ENCODE measurements at places on chromosomes 11 and 22.

GRCh38 chr22:43377896-43378704 is 33.7 kb upstream of the MPPED1 start:
- DNase-seq: peak; percentile 86

DNA sequence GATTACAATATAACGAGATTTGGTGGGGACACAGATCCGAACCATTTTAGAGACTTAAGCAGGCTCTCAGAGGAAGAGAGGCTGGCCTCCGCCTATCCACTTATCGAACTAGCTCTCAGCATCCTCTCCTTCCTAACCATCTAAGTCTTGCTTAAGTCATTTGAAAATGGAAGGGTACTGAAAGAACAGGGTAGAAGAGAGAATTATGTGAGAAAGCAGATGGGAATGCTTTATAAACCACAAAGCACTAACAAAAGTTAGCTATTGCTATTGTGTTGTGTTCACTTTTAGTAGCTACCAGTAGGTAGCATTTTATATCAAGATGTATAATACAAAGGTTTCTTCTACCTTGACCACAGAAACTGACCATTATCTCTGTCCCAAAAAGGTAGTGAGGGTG is 153.4 kb upstream of the CADM1 start:
- DNase-seq: peak; percentile 53

- peak; percentile 21 for DNase-seq
Measured at GRCh38 chr22:26236991-26237390, 67.7 kb downstream of the SEZ6L start.

- DNase-seq: peak; percentile 63
Measured at GRCh38 chr22:26362471-26362870, 66.6 kb upstream of the ASPHD2 start.

GRCh38 chr11:43904742-43905535 is 24.3 kb downstream of the ALKBH3 start:
- no peak for DNase-seq

DNA sequence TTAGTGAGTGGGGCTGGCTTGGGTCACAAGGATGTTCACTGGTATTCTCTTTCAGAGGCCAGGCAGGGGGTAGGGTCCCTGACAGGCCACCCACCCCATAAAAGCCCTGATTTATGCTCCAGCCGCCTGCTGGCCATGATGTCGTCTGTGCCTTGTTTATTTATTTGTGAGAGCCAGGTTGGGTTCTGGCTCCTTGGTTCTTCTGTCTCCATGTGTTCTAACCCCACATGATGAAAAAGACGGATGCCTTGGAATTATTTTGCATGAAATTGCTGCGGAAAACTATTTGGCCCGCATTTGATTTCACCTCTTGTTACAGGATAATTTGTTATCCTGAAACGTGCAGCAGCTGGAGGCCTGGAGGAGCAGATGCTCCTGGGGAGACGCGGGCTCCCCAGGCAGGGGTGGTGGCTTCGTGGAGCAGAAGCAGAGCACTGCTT is 46.3 kb upstream of the WNT11 start:
- no peak for DNase-seq

- DNase-seq: no peak
Measured at GRCh38 chr11:126354631-126355323, 709 bp upstream of the ST3GAL4 start.

DNA sequence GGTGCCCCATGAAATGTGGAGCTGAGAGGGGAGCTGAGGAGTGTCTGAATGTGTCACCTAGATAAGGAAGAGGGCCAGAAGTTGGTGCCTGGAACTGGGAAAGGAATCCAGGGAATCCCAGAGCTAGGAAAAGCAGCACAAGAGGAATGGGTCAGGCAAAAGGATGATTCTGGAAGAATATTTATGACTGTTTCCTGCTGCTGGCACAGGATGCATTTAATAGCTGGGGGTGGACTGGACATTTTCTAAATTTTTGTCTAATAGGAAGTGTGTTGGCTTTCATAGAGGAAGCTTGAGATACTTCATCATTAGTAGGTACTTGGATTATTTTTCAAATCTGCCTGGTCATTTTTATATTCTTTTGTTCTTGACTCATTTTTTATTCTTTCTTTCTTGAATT is 17.4 kb upstream of the MRGPRX2 start:
- no peak for DNase-seq

- no peak for DNase-seq
Measured at GRCh38 chr22:23164091-23164490, 16.2 kb upstream of the BCR start.

DNA sequence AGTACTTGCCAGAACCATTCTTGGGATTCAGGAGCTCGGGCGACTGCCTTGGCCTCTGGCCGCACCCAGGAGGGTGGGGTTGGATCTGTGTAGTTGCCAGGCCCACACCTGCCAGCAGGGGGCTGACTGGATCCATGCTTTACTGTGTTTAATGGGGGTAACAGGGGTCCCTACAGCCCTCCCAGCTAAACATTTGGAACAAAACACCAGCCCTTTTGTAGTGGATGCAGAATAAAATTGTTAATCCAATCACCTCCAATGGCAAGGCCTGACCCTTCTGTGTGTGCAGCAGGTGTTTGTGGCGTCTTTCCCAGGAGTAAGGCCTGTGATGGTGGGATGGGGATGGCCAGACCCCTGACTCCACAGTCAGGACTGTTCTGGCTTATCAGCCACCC is 22.5 kb downstream of the SUN2 start:
- no peak for DNase-seq

DNA sequence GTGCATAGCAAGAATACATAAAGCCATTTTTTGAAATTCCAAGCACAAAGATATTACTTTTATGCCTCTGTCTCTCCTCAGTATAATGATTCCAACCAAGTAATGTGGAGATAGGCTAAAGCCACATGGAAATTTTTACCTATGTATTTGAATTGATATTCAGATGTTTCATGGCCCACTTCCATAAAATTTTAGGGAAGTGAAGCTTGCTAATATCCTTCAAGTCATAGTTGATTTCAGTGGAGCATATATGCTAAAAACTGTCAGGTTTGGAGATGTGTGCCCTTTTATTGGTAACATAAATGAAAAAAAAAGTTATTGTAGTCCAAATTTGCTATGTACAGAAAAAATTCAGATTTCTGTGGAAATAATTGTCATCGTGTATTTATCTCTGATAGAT is 12.3 kb downstream of the MS4A4E start:
- DNase-seq: no peak

- peak; percentile 99 for DNase-seq
Measured at GRCh38 chr11:86483940-86484794, 109.5 kb downstream of the CCDC81 start.

DNA sequence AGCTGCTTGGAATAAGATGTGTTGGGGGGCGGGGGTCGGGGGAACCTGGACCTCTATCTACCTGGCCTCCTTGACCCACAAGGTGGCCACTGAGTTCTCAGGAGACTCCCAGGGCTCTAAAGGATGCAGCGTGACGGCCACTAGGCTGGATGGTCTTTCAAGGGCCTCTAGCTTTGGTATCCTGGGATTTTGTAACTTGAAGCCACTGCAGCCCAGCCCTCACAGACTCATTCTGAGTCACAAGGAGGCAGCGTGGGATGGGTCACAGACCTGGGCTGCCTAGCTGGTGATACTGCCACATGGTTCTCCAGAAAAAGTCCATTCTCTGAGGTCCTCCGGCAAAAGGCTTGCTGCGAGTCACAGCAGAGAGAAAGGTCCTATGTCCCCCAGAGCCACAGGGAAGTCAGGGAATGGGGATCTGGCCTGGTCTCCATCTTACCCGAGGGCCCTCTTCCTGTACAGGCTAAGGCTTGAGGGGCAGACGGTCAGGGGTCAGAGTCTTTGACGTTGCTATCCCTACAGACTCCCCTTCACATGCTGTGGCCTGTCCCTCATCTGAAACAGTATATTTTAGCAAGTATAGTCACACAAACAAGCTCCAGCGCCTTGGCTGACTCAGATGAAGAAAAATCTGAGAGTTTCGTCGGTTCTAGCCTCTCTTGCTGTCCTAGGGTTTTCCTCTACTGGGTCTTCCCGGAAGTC is 52.4 kb downstream of the KCNC1 start:
- peak; percentile 81 for DNase-seq

DNA sequence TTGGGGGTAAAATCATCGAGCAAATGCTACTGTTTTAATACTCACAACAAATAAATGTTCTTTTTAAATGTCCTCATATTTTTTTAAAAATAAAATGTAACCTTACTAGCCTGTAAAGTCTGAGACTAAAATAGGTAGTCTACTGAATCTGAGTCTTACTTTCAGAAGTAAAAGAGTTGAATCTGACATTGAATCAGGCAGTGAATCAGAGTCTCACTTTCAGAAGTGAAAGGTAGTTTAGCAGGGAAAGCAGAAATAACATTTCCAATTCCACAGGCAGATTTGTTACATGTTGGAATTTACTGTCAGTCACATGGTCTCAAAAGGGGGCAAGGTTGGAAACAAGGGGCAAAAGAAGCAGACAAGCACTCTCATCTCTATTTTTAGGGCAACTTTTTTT is 143.0 kb downstream of the ELP4 start:
- no peak for DNase-seq

DNA sequence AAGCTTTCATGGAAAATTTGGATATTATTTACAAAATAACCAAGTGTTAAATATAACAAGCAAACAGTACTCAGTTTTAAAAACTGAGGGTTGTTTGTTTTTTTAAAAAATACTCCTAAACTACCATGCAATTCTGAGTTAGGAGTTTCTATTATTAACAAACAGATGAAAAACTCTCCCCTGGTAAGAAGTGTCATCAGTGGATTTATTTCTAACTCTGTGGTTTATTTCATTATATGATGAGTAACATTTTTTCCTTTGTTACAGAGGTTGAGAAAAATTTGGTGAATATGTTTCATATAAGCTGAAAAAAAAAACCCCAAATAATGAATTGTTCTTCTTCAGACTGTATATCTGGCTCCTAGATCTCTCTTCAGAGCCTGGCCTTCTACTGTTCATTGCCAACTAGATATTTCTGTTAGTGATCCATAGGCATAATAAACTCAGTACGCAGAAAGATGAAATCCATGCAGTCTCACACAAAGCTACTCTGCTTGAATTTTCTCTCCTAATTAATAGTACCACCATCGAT is 29.4 kb upstream of the PDE3B start:
- no peak for DNase-seq

- no peak for DNase-seq
Measured at GRCh38 chr11:13105237-13105844, 96.2 kb downstream of the RASSF10 start.

DNA sequence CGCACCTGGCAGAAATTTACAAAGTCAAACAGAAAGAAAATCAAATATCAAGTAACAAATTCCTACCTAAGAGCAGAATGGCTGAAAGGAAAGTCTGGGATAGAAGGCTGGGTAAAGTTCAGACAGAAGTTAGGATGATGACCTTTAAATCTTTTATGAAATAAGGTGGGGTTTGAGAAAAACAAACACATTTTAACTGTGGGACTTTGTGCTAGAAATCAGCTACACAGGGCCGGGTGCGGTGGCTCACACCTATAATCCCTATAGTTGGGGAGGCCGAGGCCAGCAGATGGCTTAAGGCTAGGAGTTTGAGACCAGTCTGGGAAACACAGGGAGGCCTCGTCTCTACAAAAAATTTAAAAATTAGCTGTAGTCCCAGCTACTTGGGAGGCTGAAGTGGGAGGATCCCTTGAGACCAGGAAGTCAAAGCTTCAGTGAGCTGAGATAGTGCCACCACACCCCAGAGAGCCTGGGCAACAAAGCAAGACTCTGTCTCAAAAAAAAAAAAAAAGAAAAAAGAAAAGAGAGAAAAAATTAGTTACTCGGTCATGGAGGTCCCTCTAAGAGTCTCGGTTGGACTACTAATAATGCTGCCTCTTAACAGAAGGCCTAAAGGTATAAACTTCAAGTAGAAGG is 119.7 kb upstream of the BID start:
- no peak for DNase-seq

DNA sequence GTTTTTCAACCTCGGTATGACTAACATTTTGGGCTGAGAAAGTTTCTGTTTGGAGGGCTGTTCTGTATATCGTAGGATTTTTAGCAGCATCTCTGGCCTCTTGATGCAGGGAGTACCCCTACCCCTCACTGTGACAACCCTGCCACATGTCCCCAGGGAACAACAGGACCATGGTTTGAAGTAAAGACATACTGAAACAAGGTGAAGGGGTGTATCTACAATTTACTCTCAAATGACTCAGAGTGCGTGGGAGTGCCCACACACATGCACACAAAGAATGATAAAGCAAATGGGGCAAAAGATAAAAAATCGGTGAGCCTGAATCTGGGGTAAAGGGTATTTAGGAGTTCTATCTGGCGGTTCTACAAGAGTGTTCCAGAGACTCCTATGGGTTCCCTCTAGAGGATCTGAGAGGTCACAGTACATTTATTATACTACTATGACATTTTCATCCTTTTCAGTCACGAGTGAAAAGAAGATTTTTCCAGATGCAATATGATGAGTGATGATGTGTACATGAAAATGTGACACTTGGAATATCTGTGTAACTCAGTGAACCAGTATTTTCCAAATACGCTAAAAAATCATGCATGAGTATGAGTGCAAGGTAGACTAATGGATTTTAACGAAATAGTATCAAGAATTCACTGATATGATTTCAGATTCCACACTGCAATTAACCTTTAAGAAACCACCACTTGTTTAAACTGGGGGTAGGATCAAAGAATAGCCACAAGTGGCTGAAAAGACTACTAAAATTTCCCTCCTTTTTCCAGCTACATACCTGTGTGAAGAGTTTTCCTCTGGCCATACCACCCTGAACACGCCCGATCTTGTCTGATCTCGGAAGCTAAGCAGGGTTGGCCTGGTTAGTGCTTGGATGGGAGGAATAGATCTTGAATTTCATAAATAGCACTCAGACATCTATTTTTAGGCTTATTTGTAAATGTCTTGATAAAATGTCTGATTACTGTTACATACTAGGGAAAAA is 56.3 kb upstream of the YPEL1 start:
- peak; percentile 12 for DNase-seq

DNA sequence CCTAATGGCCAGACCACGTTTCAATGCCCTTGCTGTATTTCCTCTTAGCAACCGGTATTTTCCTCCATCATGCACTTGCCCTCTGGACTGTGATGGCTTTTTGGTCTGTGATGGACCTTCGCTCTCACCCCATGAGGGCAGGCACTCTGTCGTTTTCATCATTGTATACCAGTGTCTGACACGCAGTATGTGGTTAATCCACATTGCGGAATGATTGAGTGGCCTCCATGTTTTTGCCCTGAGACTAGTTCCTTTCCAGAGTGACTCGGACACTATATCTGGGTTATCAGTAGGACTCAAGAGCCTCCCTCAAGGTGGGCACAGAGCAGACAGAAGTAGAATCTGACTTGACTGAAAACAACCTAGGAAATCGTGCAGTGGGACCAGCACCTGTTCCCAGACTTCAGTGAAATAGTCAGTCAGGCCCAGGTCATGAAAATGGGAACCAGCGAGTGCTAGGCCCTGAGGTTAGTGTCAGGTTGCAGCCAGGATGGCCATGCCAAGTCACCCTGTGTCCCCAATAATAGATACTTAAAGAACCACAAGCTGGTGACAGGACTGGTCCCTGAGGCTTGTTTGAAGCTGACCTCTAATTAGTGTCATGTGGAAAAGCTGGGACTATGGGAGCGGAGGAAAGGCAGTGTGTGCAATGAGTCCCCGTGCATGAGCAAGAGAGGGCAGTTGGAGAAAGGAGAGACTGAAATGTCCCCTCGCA is 464.7 kb downstream of the INSC start:
- no peak for DNase-seq

GRCh38 chr11:113317339-113317738 is 3.0 kb downstream of the TTC12 start:
- DNase-seq: no peak

GRCh38 chr11:122287401-122287800 is 171.4 kb upstream of the BLID start:
- DNase-seq: no peak

- no peak for DNase-seq
Measured at GRCh38 chr22:23383491-23384361, 196.4 kb downstream of the IGLL1 start.

GRCh38 chr11:10017050-10017449 is 277.0 kb downstream of the SBF2 start:
- DNase-seq: no peak

Data from M059J (cell line).